Stimulated activated effector memory CD8-positive, alpha-beta T cell treated with anti-CD3 and anti-CD28 coated beads, Interleukin-12 subunit alpha, Interleukin-12 subunit beta, amount 100 ng/mL, for 72 hours (primary cell): ENCODE measurements at places on chromosomes 12 and 14.

DNA sequence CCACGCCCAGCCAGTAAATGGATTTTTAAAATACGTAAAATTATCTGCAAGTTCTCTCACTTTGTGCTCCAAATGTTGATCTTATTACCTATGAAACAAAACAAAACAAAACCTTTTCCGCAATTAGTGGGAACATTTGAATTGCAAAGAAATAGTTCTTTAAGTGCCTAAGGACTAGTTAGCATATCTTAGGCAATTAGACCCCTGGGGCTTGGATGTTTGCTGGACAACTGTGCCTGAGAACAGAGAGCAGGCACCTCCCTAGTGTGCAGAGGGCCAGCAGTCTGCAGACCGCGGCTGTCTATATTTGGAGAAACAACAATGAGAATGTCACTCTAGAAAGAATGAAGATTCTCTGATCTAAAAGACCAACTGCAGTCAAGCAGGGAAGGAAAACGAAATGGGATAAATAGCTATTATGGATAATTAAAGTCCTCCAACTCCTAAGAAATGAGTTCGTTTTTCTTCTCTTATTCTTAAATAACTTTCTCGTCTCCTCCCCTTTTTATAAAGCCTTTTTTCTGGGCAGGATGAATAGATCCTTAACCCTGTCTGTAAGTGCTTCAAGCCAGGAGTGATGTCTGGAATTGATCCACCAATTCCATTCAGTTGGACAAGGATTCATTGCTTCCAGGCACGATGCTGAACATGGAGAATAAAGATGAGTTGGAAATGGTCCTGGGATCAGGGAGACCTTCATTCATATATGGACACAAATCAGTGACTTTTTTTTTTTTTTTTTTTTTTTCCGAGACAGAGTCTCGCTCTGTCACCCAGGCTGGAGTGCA, 16.2 kb downstream of the SLC17A8 start:
- no peak for DNase-seq

- no peak for DNase-seq
Observed at GRCh38 chr12:62622177-62622576, 155.6 kb downstream of the MON2 start.

GRCh38 chr12:48980953-48981756, 3.0 kb downstream of the WNT1 start:
- no peak for DNase-seq

- peak; percentile 9 for DNase-seq
Observed at GRCh38 chr12:22287776-22288621, 46.5 kb downstream of the ST8SIA1 start.

GRCh38 chr14:34989762-34990161, 7.0 kb downstream of the SRP54 start:
- DNase-seq: no peak

- DNase-seq: no peak
Observed at GRCh38 chr14:106787626-106788025, 1261.2 kb downstream of the TMEM121 start.

DNA sequence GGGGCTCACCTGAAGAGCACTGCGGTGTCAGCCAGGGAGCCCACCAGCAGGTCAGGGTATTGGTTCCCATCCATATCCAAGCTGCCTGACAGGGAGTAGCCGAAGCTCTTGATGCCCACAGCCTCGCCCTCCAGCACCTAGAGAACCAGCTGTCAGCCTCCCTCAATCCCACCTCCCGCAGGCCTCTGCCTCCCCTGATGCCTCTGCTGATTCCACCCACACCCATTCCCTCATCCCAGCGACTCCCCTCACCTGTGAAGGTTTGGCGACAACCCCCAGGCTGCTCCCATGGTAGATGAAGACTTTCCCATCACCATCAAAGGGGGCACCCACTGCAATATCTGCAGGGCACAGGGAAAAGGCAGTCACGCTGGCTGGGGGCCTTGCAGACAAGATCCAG, 10.0 kb downstream of the ITGA7 start:
- DNase-seq: no peak

GRCh38 chr12:22284871-22285270, 49.6 kb downstream of the ST8SIA1 start:
- DNase-seq: no peak

- DNase-seq: no peak
Observed at GRCh38 chr12:40309001-40309400, 84.2 kb downstream of the LRRK2 start.

- peak; percentile 67 for DNase-seq
Observed at GRCh38 chr14:68790644-68791077, 2.2 kb downstream of the ZFP36L1 start.

DNA sequence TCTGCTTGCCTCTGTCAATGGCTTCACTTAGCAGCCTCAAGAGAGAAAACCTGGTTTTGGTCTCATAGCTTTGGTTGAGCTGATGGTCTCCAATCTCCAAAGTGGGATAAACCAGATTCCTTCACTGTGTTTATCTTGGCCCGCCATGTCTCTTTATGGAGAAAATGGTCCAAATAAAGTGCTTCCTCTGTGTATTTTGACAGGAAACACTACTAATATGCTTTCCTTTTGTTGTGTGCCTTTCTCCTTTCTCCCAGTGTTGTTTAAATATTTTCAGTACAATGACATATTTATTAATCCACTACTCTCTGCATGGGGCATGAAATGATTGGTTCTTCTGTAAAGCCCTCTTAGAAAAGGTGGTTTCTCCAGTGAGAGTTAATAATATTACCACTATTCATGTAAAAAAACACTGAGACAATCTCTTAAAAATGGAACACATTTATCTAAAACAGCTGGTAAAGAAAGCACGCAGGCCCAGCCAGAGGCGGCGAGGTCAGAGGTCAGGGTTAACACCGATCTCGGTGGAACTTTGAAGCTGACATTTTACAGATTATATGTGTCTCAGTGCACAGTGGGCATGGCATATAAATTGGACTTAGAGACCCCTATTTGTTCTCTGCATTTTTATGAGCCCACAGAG, 24.2 kb downstream of the TMEM30B start:
- DNase-seq: no peak

GRCh38 chr12:68967046-68967445, 34.1 kb upstream of the CPM start:
- DNase-seq: no peak

DNA sequence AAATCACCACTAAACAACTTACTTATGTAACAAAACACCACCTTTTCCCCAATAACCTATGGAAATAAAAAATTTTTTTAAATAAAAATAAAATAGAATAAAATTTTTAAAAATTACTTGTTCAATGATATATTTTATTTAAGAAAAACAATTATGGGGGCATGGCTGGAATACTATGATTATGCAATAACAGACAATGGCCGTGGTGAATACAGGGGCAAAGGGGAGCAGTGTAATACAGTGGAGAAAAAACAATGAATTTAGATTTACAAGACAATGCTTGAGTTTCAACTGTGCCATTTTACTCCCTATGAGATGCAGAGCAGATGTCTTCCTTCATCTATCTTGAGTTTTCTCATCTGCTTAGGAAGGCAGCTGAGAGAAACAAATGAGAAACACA, 72.9 kb downstream of the BLTP3B start:
- DNase-seq: no peak

DNA sequence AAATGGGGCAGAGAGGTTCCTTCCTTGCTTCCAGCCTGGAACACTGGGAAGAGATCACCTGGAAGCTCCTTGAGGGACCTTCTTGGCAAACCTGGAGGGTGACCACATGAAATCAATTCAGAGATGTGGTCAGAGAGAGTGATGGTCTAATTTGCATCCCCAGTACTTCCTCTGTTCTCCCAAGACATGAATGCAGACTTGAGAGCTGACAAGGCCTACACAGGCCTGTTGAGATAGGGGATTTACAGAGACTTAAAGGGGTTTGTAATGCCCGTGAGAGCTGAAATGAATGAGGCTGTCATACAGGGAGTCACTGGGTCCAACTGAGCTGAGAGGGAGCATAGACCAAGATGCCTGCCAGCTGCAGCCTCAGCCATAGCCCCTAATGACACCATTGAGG, 45.1 kb downstream of the TMX1 start:
- no peak for DNase-seq

DNA sequence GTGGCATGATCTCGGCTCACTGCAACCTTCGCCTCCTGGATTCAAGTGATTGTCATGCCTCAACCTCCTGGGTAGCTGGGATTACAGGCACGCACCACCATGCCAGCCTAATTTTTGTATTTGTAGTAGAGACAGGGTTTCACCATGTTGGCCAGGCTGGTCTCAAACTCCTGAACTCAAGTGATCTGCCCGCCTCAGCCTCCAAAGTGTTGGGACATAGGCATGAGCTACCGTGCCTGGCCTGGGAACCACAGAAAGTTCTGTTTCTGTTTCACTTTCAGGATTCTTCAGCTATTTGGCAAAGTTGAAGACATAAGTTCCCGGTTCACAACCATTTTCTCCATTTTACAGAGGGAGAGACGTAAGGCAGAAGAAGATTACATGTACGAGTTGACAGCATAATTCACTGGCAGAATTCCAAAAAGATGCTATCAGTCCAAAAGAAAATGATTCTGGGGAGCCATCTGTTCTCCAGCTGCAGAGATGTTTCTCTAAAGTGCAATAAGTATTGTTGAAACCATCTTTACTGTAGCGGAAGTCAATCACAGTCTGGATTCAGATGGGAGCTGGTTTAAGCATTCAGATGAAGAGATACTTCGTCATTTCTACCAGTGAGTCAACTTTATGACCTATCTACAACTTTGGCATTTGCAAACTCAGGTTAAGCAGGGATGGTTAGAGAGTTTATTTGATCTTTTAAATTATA, 8.1 kb upstream of the RNF34 start:
- peak; percentile 62 for DNase-seq

- no peak for DNase-seq
Observed at GRCh38 chr14:95901054-95901453, 24.4 kb downstream of the TUNAR start.

- DNase-seq: no peak
Observed at GRCh38 chr12:71947645-71948105, 9.0 kb downstream of the TPH2 start.

DNA sequence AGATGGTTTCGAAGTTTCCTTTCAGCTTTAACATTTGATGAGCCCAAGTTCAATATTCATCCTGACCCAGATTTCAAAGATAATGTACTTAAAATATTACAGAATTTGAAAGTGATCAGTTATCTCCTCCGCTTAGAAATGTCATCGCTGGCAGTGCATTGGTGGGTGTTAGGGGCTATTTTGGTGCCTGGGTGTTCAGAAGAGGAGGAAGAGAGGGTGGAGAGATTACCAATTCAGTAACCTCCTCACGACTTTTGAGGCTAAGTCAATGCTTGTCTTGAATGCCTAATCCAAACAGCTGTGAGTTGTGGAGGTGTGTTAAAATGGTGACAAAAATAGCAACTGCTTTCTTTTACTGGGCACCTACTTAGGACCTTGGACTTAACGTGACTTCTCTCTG, 13.8 kb upstream of the DGLUCY start:
- no peak for DNase-seq

- DNase-seq: no peak
Observed at GRCh38 chr12:92764831-92765230, 62.0 kb downstream of the PLEKHG7 start.

DNA sequence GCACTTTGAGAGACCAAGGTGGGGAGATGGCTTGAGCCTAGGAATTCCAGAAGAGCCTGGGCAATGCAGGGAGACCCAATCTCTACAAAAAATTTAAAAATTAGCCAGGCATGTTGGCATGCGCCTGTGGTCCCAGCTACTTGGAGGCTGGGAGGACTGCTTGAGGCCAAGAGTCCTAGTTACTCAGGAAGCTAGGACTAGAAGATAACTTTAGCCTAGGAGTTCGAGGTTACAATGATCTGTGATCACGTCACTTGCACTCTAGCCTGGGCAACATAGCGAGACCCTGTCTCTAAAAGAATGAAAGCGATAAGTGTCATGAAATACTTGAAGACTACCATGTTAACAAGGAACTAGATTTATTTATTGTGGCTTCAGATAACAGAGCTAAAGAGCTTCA, 3.5 kb downstream of the ATF7 start:
- DNase-seq: no peak

DNA sequence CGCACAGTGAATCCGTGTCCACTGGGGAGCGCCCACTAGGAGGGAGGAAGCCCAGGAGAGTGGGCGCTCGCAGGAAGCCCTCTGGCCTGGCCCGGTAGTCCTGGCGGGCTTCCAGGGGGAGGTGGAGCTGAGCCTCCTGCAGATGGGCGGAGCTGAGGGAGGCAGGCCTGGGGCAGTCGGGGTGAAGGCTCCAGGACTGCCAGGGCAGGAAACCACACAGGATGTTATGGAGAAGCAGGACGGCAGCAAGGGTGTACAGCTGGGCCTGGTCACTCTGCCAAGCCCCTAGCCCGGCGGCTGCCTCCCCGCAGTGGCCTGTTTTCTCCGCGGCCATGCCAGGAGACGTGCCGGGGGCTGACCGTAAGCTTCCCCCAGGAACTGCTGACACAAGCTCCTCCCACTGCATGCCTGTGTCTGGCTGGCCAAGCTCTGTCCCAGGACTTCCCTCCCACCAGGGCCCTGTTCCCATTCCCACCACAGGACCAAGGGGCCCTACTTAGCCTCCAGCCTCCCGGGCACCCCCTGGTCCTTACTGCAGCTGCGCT, 143.4 kb upstream of the C14orf180 start:
- DNase-seq: no peak

GRCh38 chr12:25020621-25021243, 71.8 kb upstream of the BCAT1 start:
- DNase-seq: no peak

GRCh38 chr12:111269718-111270117, 99.2 kb downstream of the PHETA1 start:
- DNase-seq: no peak

GRCh38 chr12:34208331-34209258, 186.3 kb downstream of the ALG10 start:
- DNase-seq: no peak

DNA sequence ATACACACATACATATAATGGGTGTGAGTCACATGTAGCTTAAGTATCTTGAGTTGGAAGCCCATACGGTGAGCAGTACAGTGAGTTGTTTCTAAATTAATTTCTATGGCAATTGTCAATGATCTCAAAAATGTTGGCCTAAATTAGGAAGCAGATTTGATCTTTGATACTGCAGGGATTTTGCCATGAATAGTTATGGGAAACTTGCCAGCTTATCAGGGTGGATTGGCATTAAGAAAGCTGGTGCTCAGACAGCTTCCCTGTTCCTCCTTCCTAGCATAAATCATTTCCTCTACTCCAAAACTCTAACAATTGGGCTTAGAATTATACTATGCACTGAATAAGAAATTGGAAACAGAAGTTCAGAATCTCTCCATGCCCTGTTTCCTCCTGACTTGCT, 150.9 kb upstream of the FRMD6 start:
- no peak for DNase-seq

DNA sequence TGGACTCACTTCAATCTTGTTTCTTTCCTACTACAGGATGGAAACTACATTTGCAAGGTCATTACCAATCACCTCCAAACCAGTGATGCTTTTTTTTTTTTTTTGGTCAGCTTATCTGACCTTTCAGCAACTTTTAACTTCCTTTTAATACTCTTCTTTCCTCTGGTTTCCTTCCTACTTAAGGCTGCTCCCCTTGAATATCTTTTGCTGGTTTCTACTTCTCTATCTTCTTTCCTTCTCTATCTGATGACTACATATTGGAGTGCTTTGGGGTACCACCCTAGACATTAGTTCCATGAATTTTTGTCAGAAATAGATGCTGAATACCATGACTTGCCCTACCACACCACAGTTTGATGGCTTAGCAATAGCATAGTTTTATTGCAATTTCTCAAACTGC, 197.7 kb upstream of the DDHD1 start:
- no peak for DNase-seq
